ENCODE measurements at places on chromosomes 3 and 15. TPM values are rescaled to one million over a fixed set of nuclear protein-coding genes. Genes with fewer than 3 reads are reported as not detected.

GRCh38 chr3:106635271-106635670 is 742.0 kb upstream of the CCDC54 start:
- no peak for DNase-seq

Gene PTH1R
- not detected for polyA plus RNA-seq

Gene HGD
- 0.09 TPM for polyA plus RNA-seq

DNA sequence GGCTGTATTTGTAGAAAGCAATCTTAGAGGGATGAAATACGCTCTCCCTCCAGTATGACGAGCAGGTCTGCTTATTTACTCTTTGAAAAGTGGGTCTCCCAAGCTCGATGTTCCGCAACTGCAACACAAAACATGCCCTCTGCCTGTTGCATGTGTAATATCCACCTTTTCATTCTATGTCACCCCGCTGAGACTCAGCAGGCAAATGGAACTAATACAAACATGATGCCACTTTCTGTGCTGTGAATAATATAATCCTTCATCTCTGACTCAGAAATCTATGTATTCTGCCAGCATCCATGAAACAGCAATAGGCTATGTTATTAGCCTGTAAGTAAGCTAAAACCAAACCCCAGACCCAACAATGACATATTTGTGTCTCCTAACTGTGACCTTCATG is 200.8 kb upstream of the TMCO5A start:
- no peak for DNase-seq

Gene SLC35G2
- polyA plus RNA-seq: 2.7 TPM

DNA sequence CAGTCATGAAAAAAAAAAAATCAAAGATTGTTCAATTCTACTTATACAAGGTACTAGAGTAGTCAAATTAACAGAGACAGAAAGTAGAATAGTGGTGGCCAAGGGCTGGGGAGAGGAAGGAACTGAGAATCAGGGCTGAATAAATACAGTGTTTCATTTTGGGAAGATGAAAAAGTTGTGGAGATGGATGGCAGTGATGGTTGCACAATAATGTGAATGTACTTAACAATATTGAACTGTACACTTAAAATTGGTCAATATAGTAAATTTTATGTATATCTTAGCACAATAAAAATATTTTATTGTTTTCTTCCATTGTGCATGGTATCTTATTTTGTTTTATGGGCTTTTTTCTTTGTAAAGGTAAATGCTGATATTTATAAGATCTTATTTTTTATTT is 262.2 kb upstream of the AGTR1 start:
- no peak for DNase-seq

Gene ATP11B
- 27.0 TPM for polyA plus RNA-seq

DNA sequence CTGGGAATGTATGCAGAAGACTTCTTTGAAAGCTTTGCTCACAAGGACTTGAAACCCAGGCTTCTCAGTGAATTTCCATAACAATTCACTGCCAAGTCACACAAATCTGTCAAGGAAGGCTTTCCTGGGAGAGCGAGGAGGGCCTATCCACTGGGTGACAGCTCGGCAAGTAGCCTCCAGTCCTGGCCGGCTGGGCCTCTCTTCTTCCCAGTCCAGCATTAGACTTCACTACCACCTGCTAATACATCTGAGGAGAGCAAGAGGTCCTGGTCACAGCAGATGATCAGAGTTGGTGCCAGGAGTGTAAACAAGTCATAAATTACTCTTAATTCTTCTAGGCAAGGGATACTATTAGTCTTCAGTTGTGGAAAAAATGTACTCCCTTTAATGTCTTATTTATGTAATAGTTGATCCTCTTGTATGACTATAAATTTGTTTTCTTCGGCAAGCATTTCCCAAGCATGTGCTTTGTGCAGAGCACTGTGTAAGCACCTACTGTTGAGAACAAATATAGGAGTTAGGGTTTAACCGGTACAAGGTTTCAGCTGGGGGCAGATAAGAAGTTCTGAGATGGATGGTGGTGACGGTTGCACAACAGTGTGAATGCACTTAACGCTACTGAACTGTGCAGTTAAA is 162.9 kb downstream of the VGLL4 start:
- DNase-seq: peak; percentile 69

Gene TRPM1
- 0.01 TPM for polyA plus RNA-seq

- no peak for DNase-seq
Measured at GRCh38 chr3:59401924-59402323, 352.1 kb upstream of the CFAP20DC start.

GRCh38 chr3:149411583-149411982 is 34.1 kb upstream of the TM4SF1 start:
- DNase-seq: no peak

Gene TGM4
- polyA plus RNA-seq: not detected

- no peak for DNase-seq
Measured at GRCh38 chr15:50627351-50628055, 59.1 kb downstream of the TRPM7 start.

GRCh38 chr15:76682259-76682658 is 222.9 kb downstream of the SCAPER start:
- no peak for DNase-seq

Gene ALDH1A2
- 347 TPM for polyA plus RNA-seq

GRCh38 chr15:42267286-42267685 is 5.7 kb upstream of the GANC start:
- no peak for DNase-seq

GRCh38 chr3:141360888-141361598 is 7.3 kb upstream of the ZBTB38 start:
- peak; percentile 45 for DNase-seq

DNA sequence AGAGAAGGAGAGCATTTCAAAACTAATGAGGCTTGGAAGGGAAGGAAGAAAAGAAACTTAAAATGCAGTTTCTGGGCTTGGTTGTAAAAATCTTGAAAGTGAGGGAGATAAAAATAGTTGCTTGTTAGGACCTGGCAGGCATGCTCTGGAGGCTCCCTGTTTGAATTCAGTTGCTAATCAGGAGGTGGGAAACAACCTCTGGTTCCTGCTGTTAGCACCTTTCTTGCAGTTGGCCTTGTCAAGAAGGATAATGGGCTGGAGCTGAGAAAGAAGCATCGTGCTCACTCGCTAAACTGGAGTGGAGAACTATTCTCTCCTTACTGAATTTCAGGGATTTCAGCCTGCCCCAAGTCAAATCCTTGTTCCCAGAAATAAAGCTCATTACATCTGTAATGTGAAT is 23.4 kb downstream of the SNAPC5 start:
- no peak for DNase-seq

Gene GNAT1
- not detected for polyA plus RNA-seq

DNA sequence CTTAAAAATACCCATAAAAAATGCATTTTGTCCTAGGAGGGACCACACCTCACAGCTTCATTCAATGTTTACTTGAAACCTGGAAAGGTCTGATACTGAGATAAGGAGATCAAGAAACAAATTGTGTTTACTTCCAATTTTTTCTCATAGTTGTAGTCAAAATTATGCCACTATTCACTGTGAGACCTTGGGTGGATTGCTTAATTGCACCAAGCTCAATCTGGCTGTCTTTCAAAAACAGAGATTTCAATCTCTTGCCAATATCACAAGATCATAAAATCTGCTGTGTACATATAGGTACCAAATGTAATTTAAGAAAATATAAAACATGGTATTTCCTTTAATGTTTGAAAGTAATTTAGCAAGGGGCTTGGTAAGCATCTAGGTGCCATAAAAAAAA is 186.4 kb upstream of the THBS1 start:
- no peak for DNase-seq

GRCh38 chr3:169394316-169394715 is 269.2 kb downstream of the MECOM start:
- DNase-seq: no peak

Gene LTF
- polyA plus RNA-seq: not detected

Gene C3orf85
- polyA plus RNA-seq: not detected

Gene TTC21A
- polyA plus RNA-seq: 0.93 TPM

- no peak for DNase-seq
Measured at GRCh38 chr3:112761062-112761638, 85.5 kb downstream of the CD200R1L start.

Gene PDZRN3
- polyA plus RNA-seq: not detected

GRCh38 chr15:96700555-96700954 is 370.1 kb downstream of the NR2F2 start:
- no peak for DNase-seq

DNA sequence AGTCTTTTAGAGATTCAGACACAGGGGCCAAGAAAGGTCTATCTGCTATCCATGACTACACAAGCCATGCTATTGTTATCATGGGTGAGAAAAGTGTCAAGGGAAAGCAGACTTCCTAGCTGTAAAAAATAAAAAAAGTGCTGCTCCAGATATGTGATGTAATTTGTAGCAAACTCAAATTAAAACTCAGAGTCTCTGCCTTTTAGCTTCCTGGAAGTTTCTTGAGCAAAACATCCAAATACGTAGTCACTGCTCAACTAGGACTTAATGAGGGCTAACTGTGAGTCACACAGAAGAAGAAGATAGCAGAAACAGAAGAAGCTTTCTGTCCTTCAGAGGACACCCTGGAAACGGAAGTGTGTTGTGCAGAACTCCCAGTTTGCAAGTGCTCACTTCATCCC is 393.4 kb upstream of the NR2F2 start:
- DNase-seq: peak; percentile 21

DNA sequence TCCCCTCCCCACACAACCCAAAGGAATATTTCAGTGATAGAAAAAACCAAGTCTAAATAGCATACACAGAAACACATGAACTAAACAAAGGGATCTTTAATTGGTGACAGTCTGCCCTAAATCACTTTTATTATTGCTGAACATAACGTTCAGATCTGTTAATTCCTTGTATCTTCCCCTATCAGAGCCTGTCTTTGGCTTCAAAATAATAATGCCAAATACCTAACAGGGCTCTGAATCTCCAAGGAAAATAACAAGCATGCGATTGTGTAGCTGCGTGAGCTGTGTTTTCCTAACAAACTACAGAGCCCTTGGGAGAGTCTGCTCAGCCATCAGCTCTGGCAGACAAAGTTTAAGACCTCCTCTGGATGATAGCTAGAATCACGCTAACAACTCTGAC is 1010.1 kb downstream of the ROBO1 start:
- no peak for DNase-seq

DNA sequence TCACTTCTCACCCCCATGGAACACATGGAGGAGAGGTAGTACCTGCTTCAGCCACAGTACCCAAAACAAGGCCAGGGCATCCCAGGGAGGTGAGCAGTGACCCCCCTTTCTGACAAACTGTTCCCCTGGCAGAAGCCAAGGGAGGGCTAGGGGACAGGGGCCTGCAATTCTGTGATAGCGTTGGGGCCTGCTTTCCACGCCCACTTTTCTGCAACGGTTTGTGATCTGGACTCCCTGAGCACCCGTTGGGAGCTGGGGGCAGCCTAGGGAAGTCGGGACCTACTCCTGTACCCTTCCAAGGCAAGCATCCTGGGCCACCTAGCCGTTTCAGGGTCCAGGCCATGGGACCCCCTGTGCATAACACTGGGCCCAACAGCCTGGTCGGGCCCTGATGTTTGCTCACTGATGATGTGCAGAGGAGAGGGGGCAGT is 996 bp upstream of the DNAJA4 start:
- peak; percentile 77 for DNase-seq

DNA sequence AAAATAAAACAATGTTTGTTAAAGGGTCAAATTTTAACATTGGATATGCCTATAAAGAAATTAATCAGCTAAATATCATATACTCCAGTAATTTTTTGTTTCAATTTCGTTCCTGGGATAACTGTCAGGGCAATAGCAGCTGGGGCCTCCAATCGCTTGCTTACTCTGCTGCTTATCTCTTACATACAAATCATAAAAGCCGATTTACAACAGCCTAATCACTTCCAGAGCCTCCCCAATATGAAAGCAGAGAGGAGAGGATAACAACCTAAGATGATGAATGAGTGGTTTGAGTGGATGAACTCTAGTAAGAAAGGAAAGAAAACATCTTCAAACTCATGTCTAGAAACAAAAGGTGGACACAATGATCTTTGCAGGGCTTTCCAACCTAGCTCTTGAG is 80.7 kb upstream of the PSMD6 start:
- DNase-seq: no peak

DNA sequence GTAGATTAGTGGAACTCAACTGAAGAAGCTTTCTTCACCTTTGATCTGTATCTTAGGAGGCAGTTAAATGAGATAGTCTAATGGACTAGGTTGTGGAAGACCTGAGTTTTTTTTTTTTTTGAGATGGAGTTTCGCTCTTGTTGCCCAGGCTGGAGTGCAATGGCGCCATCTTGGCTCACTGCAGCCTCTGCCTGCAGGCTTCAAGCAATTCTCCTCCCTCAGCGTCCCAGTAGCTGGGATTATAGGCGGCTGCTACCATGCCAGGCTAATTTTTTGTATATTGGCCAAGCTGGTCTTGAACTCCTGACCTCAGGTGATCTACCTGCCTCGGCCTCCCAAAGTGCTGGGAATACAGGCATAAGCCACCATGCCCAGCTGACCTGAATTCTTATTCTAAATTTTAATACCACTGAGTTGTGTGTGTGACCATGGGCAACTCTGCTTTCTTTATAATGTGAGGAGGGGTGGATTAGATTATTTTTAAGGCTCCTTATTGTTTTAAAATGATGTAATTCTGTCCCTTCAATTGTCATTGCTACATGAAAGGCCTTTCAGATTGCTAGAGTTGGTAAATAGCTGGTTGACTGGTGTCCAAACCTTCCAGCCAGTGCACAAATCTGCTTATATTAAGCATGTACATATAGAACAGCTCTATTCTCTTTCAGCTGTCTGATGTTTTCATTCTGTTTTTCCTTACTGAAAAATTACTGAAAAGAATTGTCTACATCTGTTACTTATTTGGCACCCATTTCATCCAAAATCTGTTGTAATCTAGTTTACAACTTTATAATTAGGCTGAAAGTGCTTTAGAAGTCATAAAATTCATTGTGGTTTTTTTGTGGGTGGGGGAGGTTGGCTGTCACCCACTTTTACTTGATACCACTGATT is 2.3 kb downstream of the LNP1 start:
- DNase-seq: no peak

Gene HRG
- not detected for polyA plus RNA-seq

Gene PLSCR5
- polyA plus RNA-seq: not detected

DNA sequence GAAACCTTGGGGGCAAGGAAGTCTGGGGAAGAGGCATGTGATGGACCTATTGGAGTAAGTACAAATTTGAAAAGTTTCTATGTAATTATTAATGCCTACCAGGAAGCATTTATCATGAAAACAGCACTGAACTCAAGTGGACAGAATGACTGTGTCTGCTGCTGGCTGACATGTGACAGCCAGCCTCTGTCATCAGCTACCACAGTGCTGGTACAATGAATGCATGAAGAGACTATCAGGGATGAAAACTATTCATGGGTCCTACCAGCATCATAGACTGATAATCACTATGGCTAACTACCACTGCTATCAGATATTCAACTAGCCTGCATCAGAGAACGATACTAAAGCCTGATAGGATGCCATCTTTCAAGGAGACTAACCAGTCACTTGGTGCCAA is 193.5 kb downstream of the RAP2B start:
- no peak for DNase-seq
